Effector memory CD8-positive, alpha-beta T cell (primary cell): ENCODE measurements at places on chromosomes 5 and 9.

GRCh38 chr5:150649108-150650020, 8.9 kb downstream of the SYNPO start:
- no peak for DNase-seq

DNA sequence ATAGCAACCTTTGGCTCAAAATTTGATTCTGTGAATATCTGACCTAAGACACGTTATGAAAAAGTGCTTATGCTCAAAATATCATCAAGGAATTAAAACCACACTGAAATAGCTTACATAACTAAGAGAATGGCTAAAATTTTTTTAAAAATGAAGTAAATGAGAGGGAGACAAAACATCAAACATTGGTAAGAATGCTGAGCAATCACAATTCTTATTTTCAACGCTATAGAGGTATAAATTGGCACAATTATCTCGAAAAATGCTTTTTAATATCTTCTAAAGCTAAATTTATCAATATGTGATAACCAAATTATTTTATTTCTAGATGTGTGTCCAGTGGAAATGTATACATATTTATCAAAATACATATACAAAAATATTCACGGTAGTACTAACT, 381.3 kb downstream of the ANXA1 start:
- no peak for DNase-seq

DNA sequence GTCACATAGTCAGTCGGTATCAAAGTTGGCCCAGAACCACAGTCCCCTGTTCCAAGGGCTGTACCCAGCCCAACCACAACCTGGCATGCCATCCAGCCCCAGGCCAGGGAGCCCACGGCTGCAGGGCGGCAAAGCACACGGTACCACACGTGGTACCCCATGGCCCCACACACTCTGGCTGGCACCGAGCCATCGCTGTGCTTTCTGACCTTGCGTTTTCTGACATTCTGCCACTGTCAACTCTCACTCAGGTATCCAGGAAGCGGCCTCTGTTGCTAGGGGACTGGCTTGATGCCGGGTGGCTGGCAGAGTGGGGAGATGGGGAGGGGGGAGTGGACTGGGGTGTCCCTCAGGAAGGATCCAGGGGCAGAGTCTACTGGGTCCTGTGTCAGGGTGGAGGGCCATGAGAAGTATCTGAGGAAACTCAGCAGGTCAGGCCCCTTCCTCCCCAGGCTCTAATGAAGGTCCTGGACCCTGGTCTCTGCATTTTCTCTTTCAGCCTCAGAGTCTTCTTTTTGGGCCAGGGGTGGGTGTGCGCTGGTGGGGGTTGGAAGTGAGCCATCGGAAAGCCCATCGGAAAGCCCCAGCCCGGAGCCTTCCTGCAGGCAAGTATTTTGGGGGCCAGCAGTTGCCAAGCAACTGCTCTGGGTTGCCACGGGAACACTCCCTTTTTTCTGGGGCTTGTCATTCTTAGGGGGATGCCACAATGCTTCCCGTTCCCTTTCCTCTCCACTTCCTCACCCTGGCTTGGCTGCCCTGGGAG, 21.0 kb upstream of the RALGDS start:
- peak; percentile 91 for DNase-seq

DNA sequence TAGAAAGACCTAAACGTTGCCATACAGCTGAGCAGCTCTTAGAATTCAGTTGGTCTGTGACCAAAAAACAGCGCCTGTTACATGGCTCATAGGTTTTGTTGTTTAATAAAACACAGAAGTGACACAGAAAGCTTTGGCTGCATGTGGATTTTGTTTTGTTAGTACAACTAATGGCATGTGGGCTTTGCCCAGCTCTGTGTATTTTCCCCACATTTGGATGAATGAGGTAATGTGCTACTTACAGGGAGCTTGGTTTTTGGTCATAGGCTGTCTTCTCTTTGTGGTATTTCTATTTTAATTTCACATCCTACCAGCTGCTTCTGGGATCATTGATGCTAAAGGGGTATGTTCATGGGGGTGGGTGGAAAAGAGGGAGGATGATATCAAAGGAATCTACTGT, 37.0 kb upstream of the POU4F3 start:
- no peak for DNase-seq

- DNase-seq: no peak
These were observed 99.8 kb downstream of the ZDHHC21 start for GRCh38 chr9:14593406-14593805.

GRCh38 chr5:151660616-151661495, 25.9 kb downstream of the SPARC start:
- DNase-seq: no peak

DNA sequence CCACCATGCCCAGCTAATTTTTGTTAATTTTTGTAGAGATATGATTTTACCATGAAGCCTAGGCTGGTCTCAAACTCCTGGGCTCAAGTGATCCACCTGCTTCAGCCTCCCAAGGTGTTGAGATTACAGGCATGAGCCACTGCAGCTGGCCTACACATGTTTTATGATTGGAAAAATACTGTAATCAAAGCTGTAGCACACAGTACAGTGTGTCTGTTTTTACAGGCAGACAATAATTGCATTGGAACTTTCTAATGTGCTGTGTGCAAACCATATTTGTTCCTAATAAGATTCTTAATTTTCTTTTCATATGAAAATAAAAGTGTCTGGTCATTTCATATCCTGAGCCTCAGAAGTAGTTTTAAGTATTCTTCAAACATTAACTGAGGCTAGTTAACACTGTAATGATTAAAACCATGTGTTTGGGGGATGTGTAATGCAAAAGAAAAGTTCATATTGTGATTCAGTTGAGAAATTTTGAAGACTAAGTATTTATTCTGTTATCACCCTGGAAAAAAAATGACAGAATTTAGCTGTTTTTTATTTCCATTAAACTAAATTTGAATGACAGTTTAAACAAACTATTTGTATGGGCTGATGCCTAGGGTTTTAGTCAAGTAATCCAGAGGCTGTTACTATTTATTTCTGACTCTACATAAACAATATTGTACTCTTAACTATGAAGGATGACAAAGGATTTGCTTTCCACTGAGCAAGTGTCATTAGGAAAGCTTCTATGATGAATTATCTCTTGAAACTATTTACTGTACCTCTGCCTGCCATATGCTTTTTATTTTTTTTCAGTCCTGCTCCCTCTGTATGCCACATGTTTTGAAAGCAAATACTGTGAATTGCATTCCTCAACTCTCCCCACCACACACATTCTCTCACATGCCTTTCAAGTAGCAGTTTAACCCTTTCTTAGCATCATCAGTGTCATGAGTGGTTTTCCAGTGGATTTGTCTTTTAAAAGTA, 111.5 kb downstream of the MTREX start:
- no peak for DNase-seq

GRCh38 chr9:137162505-137163364, 7.1 kb downstream of the LRRC26 start:
- no peak for DNase-seq

DNA sequence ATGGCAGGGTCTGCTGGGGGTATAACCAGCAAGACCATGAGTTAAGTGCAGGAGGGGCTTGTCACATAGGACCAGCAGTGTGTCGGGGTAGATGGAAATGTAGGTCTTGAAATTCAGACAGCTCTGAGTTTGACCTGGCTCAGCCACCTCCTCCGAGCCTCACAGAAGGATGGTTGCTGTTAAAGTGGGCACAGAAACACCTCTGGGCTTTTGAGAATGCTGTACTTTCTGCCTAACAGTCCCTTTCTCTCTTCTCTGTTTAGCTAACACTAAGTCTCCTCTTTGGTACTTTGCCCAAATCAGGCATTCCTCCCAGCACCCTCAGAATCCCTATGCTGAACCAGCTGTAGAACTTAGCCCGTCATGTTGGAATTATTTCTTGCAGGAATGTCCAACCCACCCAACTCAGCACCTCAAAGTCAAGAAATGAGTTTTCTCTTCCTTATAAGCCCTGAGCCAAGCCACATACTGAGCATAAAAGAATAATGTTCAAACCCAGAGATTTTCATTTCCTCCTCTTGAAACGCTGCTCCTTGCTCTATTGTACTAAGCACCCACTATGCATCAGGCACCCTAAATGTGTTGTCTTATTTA, 41.7 kb upstream of the MATR3 start:
- DNase-seq: no peak

DNA sequence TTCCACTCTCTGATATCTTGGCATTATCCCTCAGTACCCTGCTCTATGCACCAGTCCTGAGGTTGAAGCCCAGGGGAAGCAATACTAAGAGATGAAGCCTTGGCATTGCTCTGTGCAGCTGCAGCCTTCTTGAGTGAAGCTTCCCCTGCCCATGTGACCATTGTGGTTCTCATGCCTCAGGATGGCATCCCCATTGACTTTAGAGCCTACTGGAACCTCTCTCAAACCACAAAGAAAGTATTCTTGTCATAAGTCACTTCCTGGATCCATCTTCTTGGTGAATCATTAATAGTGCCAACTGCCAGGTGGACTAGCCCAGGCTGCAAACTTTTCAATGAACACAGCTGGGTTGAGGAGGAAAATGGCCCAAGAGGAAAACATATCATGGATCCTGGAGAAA, 283.9 kb upstream of the RFX3 start:
- DNase-seq: no peak

- no peak for DNase-seq
These were observed 39.8 kb downstream of the IARS1 start for GRCh38 chr9:92253656-92254055.

DNA sequence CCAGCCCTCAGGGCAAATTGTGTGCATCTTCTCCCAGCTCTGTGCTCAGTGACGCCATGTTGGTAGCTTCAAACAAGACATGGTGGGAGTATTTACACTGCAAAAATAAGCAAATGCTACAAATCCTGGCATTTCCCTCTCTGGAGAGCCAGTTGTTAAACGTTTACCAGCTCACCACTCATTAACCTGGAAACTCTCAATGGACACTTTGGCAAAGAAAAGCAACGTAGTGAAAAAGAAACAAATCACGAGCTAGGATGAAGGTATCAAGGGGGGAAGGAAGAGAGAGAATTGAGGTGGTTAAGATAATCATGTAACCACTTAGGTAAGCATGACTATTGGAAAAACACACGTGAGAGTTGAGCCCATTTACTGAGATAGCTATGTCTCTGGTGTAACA, 72.5 kb downstream of the MRPS30 start:
- no peak for DNase-seq

GRCh38 chr9:18371621-18372020, 102.3 kb upstream of the ADAMTSL1 start:
- DNase-seq: no peak

- DNase-seq: no peak
These were observed 75.0 kb upstream of the DAB2IP start for GRCh38 chr9:121576281-121577075.

DNA sequence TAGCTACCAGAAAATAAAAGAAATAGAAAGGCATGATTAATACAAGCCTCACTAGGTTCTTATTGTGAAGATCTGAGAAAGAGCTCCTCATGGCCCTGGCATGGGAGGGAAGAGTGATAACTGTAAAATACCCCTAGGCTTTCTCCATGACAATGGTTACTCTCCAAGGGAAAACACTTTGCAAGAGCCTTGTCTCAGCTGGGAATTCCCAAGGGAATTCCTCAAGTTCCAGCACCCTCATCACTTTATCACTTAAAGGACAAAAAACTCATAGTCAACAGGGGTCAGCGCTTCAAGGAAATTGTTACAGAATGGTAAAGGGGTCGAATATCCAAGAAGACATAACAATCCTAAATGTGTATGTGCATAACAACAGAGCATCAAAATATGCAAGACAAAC, 21.2 kb downstream of the SYK start:
- DNase-seq: no peak
